Germinal center (tissue), 1 donor: ENCODE measurements at places on chromosomes 16 and 17.

DNA sequence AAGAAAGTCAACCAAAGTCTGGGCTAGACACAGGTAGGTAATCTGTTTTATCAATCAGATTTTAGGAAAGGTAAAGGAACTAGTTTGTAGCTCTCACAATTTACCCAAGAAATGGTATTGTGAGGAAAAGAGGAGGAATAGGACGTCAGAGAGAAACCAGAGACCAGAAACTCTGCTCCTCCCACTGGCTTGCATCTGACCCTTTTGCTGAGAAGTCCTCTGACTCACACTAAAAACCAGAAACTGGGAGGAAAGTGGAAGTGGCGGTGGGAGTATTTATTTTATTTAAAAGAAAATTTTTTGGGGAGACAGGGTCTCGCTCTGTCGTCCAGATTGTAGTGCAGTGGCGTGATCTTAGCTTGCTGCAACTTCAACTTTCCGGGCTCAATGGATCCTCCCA is 38.0 kb upstream of the MNT start:
- no peak for DNase-seq

DNA sequence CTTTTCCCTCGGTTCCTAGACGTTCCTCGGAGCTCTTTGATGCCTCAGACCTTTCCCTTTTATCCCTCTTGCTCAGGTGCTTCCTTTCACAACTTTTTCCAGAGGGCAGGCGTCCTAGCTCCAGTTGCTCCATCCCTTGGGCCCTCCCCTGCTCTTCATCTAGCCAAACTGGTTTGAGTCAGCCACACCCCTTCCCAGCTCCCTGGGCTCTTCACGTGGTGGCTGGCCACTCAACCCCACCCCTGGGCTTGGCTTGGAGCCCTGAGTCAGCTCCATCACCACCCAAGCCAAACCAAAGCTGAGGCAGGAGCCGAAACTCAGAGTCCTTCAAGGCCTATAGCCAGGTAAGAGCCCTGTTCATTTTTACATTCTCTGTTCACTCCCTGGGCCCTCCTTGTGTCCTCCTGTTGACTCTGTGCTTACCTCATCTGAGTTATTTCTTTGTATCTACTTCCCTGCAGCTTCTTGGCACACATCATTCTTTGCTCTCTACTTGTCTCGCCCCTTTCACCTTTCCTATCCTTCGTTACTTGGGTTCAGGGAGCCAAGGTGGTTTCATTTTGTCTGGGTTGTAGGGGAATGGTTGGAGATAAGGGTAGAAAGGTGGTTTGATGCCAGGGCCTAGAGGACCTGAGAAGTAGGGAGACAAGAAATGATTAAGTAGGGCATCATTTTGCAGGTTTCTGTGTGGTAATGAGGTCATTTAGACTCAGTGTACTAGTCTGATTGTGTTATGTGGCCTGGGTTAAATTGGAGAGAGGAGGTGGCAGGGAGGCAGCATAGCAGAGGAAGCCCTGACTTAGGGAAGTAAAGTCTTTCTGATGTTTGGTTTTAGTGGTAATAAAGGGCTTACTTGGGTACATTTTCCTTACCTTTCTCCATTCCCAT is 7.6 kb upstream of the PHKG2 start:
- no peak for DNase-seq

DNA sequence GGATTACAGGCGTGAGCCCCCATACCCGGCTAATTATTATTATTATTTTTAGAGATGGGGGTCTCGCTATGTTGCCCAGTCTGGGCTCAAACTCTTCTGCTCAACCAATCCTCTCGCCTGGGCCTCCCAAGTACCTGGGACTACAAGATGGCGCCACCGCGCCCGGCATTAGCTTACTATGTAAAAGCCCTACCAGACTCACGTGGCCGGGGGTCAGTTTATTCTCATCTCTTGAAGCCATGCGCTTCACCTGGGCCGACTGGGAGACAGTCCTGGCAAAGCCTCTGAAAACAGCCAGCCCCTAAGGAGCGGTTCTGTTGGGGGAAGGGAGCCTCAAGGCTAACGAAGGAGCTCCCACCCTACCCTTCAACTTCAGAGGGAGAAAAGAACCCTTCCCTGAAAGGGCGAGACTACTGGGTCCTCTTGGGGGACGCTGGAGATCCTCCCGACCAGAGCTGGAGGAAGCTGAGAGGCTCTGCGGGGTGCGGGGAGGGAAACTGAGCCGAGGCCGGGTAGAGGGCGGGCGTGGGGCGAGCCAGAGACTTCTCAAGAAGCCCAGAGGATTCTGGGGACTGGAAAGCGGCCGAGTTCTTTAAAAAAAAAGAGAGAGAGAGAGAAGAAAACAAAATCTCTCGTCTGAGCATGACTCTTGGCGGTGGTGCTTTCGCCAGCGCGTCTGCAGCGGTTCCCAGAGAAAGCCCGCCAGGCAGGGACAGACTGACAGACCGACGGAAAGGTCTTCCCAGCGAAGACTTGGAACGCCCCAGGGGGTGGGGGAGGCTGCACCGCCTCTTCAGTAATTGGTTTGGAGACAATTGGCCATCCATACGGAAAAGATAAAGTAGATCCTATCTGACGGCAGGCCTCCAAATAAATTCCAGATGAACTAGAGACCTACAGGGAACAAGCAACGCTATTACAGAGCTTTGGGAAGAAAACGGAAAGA is 5.6 kb upstream of the TUBG2 start:
- DNase-seq: no peak

GRCh38 chr17:83080858-83081683 is 1.7 kb downstream of the METRNL start:
- DNase-seq: peak; percentile 81

- DNase-seq: no peak
Measured at GRCh38 chr16:27505297-27506236, 44.1 kb downstream of the GTF3C1 start.

- DNase-seq: no peak
Measured at GRCh38 chr16:4262303-4262835, 10.5 kb downstream of the TFAP4 start.

DNA sequence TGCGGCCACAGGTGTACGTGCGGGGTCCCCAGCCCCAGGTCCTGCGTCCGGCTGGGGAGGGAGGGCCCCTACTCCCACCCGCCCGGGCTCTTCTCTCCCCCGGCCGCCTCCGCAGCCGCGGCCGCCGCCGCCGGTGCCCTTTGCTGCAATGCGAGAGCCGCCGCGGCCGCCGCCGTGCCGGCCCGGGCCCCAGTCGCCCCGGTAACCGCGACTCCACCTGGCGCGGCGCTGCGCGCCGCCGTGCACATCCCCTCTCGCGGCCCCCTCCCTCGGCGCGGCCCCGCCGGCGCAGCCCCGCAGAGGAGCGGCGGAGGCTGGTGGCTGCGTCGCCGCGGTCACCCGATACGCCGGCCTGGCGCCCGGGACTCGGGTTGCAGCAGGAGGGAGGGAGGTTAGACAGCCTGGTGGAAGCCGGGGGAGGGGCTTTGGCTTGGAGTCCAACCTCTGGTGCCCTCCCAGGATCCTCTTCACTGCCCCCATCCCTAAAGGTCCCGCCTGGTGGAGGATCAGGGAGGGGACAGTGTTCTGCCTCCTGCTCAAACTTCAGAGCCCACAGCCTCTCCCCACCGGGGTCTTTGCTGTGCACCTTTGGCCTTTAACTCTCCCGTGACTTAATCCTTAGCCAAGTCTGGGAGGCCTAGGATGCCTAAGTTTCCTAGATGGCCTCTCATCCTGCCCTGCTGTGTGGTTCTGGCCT is 32.9 kb downstream of the SRCIN1 start:
- peak; percentile 52 for DNase-seq

- DNase-seq: no peak
Measured at GRCh38 chr16:66984892-66985311, 3.5 kb upstream of the CES4A start.

DNA sequence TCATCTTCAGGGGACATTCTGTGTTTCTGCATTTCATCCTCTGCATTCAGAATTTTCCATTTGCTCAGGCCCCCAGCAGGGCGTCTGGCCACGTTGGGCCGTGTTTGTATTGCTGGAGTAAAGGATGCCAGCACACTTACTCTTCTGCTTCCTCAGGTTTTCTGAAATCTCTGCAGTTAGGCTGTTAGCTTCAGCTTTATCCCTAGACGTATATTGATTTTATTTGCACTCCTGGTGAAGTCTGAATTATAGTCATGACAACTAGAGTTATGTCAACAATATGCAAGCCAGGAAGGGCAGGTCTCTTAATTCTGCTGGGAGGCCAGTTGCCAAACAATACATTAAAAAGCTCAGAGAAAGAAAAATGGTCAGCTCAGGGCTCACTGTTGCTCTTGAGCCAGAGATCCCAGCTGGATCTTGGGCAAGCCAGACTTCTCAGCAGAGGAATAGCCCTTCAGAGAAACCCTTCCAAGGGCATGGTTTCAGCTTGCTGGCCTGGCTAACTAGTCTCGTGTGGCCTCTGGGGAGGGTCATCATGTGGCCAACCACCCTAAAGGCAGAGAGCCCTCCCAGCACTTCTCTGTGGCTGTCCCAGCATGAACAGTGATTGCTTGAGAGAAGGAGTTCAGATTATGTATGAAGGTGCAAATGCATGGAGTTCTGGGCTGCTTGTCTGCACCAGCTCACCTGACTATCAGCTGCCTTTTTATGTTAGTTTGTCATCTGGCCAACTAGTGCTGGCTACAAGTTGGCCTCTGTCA is 110.2 kb upstream of the CACNG5 start:
- no peak for DNase-seq

GRCh38 chr17:3507071-3507470 is 31.3 kb downstream of the ASPA start:
- DNase-seq: no peak

GRCh38 chr17:49455272-49455861 is 39.7 kb upstream of the NGFR start:
- DNase-seq: no peak

DNA sequence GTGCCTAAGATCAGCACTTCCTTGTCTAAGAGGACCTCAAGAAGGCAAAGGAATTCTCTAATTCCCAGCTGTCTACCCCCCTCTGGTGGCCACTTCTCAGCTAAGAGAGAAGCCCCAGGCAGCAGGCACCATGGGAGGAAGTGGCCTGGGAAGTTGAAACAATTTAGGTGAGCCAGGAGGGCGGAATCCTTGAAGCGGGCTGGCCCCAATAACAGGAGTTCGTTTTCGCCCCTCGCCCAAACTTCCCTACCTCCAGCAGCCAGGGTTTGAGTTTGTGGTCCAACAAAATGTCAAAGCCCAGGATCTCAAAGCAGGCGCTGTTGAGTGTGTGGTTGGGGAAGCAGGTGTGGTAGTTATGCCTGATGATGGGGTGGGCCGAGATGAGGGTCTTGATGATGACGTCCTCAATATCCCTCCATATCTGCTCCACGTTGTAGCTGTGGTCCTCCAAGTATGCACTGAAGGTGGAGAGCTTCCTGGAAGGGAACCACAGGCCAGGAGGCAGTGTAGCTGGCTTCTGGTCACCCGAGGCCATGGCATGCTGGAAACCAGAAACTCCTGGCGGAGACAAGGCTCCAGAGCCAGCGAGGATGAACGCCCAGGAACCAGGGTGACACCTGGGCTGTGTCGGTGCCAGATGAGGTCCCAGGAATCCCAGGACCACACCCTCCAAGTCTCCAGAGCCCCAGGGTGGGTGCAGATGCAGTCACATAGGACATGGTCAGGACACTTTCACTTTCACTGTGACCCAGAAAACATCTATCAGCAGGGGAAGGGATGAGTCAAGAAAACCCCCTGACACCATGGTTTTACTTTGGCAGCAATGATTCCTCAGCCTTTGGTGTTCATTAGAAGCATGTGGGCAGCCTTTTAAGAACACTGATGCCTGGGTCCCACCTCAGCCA is 25.6 kb downstream of the TTLL6 start:
- no peak for DNase-seq

GRCh38 chr16:71635632-71636031 is 9.6 kb downstream of the MARVELD3 start:
- DNase-seq: no peak

GRCh38 chr16:1220098-1220728 is 4.9 kb downstream of the TPSG1 start:
- DNase-seq: no peak

DNA sequence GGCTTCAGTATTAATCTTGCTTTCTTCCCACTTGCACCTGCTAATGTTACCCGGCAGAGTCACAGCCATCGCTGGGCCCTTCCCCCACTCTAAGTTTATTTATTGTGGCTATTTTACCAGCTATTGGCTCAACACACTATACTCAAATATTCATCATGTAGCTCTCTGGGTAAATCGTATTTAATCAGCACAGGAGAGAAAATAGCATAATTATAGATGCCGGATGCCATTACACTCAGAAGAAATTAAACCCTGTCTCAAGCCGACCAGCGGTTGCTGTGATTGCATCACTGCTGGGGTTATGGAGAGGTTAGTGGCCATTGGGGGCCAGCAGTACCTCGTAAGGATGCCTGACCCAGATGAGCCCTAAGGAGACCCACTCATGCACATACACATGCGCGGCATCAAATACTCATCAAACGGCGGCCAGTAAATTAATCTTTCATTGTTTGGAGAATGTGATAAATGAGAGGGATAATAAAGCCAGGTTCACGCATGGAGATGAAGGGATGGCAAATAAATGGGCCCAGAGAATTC is 269.5 kb upstream of the ZFHX3 start:
- no peak for DNase-seq

GRCh38 chr17:55587608-55588139 is 76.4 kb upstream of the SMIM36 start:
- DNase-seq: no peak

GRCh38 chr17:72719578-72720493 is 372.7 kb downstream of the SLC39A11 start:
- DNase-seq: no peak

GRCh38 chr16:85879549-85879948 is 19.4 kb upstream of the IRF8 start:
- no peak for DNase-seq

GRCh38 chr16:1565083-1565805 is 31.8 kb downstream of the TMEM204 start:
- DNase-seq: no peak

DNA sequence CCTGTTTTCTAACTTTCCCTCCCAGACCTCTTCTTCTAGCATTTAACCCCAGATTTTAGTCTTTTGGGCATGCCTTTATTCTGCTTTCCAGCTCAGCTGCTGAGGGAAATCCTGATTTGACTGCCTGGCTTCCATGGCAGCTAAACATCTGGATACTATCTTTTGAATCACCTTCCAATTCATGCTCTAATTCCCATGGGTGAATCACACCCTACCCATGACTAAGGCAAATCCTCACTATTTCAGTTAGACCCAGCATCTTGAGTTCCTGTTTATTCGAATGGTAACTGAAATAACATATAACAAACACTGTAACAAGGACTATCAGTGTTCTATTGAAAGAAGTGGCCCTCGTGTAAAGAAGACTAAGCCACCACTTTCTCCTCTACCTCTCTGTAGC is 29.8 kb downstream of the CA10 start:
- no peak for DNase-seq

DNA sequence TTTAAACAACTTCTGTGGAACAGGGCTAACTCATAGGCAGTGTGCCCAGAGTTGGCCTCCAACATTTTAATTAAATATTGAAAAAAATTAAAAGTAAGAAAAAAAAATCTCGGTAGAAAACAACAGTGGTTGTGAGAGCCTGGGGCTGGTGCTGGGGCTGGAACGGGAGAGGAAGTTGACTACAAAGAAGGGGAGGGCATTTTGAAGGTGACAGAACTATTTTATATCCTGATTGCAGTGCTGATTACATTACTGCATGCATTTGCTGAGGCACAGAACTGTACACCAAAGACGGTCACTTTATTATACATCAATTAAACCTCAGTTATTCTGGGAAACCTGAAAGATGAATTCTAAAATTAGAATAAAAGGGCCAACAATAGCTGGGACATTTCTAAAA is 142.5 kb downstream of the PARN start:
- DNase-seq: no peak
